NCI-H2029 (cell line): ENCODE measurements at places on chromosomes 1 and 21.

GRCh38 chr1:80961464-80962190 lies 839.1 kb upstream of the ADGRL2 start:
- peak; percentile 57 for DNase-seq

DNA sequence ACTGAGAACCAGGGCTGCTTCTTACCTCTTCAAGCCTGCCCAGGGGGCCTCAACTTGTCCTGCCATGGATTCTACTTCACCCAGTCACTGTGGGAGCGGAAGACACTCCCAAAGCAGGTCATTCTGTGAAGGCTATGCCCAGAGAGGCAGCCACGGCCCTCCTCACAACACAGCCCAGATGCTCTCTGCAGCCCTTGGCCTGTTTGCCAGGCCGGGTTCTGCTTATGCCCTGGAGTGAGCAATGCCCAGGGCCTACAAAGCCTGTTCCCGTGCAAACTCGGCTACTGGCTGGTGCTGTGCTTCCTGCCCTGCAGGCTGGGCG lies 33.8 kb upstream of the SLC30A1 start:
- DNase-seq: no peak

DNA sequence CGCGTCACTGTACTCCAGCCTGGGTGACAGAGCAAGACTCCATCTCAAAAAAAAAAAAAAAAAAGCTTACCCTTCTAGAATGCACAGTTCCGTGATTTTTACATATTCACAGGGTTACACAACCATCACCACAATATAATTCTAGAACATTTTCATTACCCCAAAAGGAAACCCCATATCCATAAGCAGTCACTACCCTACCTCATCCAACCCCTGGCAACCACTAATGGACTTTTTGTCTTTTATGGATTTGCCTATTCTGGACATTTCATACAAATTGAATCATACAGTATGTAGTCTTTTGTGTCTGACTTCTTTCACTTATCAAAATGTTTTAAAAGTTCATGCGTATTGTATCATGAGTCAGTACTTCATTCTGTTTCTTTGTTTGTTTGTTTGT lies 22.8 kb downstream of the SYF2 start:
- DNase-seq: no peak

DNA sequence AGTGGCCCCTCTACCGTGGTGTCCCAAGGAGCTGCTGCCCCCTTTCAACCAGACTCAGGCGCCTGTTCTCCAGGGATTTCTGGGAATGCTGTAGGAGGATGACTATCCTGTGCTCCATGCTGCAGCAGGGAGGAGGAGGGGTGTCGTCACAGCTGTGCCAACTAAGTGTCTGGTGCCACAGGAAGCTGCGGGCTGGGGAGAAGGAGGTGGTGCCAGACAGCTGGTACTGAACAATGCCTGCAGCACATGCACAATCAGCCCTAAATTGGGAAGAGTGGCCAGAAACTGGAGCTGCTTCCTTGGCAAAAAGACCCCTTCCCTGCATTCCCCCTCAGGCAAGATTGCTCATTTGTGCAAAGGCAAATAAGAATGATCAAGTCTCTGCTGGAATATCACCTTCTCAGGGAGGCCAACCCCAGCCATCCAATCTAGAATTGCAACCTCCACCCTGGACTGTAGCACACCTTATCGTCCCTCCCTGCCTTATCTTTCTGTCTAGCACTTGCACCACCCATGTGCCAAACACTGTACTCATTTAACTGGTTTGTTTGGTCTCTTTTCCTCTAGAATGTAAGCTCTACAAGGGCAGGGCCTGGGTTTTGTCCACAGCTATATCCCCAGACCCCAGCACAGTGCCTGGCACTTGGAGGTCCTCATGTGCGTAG lies 33.3 kb downstream of the LAMB3 start:
- peak; percentile 51 for DNase-seq

DNA sequence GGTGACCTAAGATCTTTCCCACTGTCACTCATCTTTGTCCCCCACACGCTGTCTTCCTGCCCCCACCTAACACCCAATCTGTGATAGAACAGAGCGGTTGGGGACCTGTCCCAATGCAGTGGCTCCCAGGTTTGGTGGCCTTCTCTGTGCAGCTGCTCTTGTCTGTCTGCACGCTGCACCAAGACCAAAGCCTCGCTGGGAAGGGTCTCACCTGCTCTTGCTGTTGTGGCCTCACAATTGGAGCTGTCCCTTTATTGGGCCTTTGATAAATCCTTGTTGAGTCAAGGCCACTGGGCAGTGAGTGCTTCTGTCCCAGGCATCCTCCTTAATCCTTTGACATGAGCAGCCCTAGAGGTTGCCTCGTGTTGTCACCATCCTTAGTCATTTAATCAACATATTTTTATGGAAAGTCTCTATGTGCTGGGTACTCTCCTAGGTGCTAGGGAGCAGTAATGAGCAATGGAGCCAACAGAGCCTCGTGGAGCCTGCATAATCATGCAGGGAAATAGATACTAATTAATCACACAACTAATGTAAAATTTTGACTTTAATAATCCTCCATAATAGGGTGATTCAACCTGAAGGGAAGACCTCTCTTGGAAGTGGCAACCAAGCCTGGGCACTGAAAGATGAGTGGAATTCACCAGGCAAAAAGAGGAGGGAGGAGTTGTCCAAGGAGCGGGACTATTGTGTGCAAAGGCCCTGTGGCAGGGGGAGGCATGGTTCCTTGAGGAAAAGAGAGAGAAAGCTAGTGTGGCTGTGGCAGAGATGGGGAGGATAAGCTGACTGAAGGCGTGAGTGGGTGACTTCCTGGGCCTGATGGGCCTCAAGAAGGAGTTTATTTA lies 57.6 kb downstream of the MAN1C1 start:
- DNase-seq: no peak

- no peak for DNase-seq
Measured at GRCh38 chr1:17719874-17720273, 35.3 kb upstream of the ACTL8 start.

DNA sequence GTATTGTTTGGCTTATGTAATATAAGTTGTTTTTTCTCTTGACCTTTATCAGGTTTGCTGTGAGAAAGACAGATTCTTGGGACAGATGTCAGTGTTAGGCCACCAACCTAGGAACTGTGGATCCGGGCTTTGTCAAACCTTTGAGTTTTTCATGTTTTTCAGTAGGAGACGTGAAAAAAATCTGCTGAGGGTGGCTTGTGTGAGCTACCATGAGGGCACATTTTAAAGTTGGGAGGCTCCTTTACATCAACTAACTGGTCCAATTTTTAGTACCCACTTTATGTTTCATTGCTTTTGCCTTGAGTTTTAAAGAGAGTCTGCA lies 801 bp downstream of the RPS6KC1 start:
- no peak for DNase-seq

GRCh38 chr1:90114521-90115141 lies 119.7 kb downstream of the ZNF326 start:
- DNase-seq: peak; percentile 56

- peak; percentile 83 for DNase-seq
Measured at GRCh38 chr1:24418898-24419628, 3.5 kb downstream of the NIPAL3 start.

DNA sequence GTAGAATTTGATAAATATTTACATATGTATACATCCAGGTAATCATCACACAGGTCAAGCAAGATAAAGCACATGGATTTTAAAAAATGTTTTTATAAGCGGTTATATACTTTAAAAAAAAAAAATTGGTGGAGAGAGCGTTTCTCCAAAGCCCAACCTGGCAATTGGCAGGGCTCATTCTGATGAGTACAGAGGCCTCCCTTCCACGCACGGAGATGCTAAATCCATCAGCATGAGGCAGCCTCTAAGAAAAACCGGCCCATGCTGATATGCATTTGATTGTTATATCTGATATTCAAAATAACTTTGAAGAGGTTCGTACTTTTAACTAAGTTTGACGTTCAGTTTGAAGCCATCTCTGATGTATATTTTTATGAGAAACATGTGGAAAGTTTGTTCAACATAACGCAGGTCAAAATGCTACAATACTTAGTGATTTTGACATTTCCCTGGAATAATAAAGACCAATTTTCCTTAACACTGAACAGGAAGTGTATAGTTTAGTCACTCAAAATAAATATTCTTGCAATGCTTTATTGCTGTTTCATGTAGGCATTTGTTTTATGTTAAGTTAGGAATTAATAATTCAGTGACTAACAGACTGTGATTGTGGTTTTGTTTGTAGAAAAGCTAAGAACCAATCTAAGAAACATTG lies 151.7 kb downstream of the NR5A2 start:
- no peak for DNase-seq

DNA sequence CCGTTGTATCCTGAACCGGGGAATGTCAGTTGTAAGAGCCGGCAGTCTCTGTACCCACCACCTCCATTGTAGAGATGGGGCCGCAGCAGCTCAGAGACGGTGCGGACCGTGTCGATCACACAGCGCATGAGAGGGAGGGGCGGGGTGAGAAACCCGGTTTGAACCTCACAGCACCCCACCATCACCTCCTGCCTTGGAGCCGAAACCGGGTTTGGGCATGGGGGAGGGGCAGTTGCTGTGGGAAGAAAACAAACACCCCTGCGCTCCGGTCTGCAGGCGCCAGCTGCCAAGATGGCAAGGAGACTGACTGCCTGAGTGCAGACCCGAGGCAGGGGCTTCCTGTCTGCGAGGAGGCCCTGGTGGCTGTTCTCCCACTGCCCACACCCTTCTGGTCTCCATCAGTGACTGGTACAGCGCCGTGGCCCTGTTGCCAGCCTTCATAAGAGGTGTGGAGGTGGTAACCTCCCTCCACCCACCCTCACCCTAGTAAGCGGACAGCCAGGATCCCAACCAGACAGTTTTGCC lies 69.2 kb upstream of the SSBP3 start:
- DNase-seq: no peak

DNA sequence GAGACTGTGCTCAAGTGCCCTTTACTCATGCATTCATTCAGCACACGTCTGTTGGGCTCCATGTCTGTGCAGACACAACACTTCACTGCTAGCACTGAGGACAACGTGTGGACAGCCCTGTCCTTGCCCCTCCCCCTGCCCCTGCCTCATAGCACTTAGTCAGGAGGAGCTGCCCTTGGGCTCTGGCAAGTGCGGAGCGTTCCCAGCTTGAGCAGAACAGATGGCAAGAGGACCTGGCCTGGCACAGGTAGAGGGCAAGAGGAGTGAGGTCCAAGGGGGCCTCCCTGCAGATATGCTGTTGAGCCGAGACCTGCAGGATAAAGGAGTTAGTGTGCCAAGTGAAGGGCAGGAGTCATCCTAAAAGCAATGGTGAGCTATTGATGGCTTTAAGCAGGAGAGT lies 81.3 kb downstream of the GRIK3 start:
- no peak for DNase-seq

GRCh38 chr1:229058111-229058561 lies 212.8 kb upstream of the RAB4A start:
- peak; percentile 70 for DNase-seq

DNA sequence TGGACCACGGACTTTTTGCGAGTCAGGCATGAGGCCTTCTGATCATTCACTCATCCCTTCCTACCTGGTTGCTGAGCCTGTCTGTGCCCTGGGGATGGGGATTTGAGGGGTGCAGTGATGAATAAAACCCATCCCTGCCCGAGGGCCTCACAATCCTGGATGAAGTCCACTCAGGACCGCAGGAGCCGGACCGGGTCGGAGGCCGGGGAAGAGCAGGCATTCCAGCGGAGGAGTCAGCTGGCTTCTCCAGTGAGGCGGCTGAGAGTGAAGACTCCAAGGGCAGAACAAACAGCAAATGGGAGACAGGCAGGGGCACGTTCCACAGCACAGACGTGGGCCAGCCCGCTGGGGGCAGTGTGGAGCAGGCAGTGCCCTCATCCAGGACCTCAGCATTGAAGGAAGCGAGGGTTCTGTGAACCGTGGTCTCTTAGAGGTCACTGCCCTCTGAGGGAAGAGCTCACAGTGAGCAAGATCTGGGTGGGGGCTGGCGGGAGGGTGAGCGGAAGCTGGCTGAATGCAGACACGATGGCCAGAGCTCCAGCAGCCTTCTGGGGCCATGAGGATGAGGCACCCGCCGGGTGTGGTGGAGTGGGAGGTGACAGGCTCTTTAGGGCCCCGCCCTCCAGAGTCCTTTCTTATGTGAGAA lies 10.9 kb upstream of the LRRC3 start:
- DNase-seq: no peak

DNA sequence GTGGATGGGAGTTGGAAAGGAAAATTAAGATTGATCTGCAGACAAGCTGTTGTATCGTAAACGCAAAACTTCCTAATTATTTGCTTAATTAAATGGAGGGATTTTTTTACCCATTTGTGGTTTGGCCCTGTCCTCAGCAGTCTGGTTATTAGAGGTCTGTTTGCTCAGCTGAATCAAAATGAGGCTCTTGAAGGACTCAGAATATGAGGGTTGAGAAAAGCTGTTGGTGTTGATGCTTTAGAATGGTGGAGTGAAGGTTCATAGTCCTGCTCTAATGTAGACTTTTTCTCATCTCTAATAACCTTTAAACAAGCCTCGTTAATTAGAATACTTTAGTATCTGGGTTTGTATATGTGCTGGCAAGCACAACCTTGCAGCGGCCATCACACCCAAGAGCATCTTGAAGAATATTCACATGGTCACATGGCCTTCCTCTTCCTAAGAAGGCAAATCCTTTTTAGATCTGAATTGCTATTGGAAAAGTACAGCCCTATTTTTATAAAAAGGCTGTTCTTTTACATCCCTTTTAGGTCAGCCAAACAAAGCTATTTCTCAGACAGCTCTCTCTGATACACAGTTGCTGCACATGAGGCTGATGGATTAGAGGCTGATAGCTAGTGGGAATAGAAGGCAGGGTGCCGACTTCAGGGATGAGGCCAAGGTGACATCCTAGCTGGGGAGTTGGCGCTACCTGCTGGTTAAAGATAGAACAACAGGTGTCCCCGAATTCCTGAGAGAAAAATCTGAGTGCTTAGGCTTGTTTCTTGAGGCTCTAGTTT lies 53.8 kb downstream of the MACF1 start:
- peak; percentile 97 for DNase-seq

DNA sequence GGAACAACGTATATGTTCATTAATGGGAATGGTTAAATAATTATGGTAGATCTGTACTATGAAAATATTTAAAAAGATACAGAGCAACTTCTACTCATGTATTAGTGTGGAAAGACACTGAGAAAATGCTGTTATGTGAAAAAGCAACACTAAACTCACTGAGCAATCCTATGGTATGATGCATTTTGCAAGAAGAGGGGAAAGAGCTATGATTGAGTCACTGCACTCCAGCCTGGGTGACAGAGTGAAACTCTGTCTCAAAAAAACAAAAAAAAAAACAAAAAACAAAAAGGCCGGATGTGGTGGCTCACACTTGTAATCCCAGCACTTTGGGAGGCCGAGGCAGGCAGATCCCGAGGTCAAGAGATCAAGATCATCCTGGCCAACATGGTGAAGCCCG lies 44.4 kb downstream of the ATP5PO start:
- no peak for DNase-seq
